NCI-H1694 (cell line): ENCODE measurements at places on chromosomes 2 and 18.
A peak's percentile ranks its signal among the peaks of the same experiment; 100 is the strongest.

DNA sequence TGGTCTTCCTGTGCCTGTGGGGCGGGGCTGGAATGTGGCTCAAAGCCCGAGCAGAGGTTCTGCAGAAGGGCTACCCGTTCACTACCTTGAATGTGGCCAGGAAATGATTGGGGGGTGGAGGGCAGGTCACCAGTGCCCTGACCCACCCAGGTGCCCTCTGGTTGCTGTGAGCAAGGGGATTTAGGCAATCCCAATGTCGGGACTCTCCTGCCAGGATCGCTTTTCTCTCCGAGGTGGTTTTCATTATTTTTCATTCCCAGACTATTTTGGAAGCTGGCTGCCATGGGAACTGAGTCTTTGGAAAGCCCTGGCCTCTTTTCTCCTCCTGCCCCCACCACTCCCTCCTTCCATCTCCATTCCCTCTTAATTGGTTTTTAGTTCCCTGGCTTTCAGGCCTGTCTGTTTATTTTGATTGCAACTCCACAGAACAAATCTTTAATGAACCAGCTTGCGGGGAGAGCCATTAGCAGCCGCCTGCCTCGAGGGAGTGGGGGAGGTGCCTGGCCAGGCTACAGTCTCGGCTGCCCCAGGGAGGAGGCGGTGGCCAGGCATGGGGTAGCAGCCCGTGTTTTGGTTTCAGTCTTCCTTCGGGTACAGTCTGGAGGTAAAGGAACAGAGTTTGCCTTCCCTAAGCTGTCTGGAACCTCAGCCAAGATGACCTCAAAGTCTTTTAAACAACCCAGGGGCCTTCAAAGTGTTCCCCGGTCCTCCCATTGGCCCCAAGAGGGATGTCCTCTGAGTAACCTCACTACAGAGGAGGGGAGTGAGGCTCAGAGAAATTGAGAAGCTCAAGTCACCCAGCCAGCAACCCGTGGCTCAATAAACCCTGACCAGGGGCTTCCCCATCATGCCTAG is 114.4 kb upstream of the HAAO start:
- DNase-seq = peak; percentile 20

GRCh38 chr18:51250006-51250405 is 52.5 kb upstream of the MEX3C start:
- DNase-seq = no peak

DNA sequence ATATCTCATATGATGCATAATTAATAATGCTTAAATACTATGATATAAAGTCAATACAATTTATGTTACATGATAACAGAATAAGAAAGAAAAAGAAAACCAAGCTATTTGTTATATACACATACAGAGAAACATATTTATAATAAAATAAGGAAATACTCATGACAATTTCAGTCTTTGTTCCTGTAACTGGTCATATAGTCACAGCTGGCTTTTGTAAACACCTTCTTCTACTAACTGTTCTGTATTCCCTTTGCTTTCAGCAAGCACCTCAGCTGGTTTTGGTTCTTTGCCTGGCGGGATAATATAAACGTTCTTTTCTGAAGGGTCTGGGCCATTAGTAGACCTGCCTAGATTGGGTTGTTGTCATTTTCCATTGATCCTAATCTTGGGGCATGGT is 158.5 kb downstream of the COPS8 start:
- no peak for DNase-seq

DNA sequence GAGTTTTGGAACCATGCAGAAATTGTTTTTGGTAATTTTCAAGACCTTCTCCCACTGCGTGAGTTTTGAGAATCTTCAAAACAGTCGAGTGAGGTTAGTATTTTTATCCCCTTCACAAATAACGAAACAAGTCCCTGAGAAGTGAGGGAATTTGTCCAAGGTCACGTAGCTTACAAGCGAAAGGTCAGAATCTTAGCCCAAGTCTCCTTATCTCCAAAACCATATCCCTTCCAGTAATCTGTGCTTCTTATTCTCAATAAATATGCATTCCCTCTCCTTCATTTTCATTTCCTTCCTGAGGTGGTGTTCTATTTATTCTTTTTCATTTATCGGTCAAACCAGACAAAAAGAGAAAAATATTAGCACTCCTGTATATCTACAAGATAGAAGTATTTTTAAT is 163.6 kb downstream of the MREG start:
- no peak for DNase-seq

DNA sequence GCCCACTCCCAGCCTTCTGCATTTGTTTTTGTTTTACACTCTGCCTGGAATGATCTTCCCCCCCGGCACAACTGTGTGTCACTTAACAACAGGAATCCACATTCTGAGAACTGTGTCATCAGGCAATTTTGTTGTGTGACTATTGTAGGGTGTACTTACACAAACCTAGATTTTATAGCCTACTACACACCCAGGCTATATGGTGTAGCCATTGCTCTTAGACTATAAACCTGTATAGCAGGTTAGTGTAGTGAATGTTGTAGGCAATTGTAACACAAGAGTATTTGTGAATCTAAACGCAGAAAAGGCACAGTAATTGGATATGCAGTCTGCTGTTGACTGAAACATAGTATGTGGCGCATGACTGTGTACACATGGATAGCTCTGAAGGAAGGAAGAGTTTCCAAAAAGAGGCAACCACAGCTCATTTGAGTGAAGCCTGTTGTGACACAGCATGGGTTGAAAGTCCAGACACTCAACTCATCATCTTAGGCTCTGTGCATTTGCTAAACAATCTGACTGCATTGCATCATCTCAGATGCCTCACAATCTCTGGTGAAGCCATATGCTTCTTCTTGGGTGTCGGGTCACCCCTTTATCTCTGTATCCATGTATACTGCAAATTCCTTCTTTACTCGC is 506.6 kb upstream of the SPHKAP start:
- DNase-seq = no peak

DNA sequence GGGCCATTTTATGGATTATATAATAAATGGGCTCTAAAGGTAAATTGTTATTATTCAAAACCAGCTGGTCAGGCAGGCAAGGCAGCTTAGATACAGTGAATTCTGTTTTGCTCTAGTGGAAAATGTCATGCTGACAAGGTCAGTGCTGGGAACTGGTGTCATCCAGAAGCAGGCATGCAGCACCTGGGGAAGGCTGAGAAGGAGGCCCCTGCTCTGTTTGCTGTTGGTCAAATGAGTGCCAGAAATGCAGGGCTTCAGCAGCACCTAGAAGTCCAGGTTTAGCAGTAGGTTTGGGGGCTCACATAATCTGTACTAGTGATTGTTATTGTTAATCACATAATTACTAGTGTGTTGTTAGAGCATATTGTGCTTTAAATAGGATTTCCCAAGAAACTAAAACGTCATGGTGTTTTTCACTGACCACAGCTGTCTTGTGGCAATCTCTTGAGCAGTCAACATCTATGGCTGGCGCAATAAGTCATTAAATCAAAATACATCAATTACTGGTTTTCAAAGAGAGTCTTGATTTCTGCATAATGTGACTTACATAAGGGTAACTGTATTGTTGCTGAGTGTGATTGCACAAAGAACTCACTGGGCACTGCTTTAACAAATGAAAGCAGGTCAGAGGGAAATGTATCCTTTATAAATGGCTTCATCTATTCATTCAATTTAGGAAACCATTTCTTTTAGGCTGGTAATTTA is 99.1 kb downstream of the MYO3B start:
- no peak for DNase-seq

- DNase-seq = no peak
These were observed 4.5 kb downstream of the PSTPIP2 start for GRCh38 chr18:46067438-46068007.

DNA sequence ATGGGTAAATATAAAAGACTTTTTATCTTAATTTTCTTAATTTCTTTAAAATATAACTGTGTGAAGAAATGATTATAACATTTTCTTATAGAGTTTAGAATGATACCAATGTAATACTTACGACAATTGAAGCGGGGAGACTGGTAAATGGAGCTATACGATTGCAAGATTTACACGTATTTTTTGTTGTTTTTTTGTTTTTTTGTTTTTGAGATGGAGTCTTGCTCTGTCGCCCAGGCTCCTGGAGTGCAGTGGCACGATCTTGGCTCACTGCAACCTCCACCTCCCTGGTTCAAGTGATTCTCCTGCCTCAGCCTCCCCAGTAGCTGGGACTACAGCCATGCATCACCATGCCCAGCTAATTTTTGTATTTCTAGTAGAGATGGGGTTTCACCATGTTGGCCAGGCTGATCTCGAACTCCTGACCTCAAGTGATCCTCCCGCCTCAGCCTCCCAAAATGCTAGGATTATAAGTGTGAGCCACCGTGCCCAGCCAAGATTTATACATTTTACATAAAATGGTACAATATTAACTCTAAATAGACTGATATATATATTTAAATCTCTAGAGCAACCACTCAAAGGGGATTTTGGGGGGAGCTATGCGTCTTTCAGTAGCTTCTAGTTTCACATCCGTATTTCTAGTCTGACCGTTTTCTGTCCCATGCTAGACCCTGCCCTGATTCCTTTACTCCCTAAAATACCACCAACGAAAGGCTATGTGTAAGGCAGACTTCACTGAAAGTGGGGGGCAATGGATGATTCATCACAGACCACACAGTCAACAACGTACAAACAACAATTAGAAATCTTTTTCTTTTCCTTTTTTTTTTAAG is 28.2 kb upstream of the ATG16L1 start:
- DNase-seq = no peak

GRCh38 chr18:63287691-63288220 is 31.8 kb downstream of the BCL2 start:
- DNase-seq = no peak

DNA sequence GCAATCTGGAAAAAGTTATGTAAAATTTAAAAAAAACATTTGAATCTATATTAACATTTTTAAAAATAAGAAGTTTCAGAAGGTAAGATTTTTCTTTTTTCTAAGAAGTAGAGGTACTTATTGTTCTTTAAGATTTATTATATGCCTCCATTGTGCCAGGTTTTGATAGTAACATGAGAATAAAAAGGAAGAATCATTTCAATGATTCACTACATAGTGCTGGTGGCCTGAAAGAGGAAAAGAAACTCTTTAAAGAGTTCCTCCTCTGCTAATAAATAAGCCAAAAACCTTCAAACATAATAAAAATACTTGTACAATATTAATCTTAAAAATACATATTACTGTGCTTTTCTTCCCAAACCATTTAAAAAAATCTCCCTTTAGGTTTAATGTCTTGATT is 69.0 kb downstream of the ANKRD44 start:
- no peak for DNase-seq

- DNase-seq = peak; percentile 92
These were observed 259.7 kb downstream of the LPIN1 start for GRCh38 chr2:12005886-12006681.

DNA sequence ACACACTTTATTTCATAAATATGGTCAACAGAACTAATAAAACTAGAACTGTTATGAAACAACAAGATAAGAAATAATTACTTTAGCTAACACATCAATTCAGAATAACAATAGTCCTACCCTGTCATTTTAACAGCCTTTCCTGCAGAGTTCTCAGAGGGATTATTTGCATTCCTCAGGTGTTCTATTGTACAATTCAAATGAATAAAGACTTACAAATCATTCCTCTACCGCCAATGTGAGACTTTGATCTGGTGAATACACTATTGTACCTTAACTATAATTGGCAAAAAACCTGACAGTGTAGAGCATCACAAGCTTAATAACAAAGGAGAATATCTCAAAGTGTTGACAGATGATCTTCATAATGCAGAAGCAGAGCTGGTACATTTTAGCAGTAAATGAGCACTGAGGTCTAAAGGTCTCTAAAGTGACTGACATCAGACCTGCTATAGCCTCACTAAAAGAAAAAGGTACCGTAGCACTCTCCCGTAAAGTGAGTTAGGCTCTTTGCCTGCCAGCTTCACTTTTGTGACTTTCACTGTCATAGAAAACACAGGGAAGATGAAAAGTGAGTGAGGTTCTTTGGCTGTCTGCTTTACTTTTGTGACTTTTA is 118.8 kb upstream of the SP3 start:
- DNase-seq = no peak

- no peak for DNase-seq
These were observed 605.2 kb upstream of the LRRTM4 start for GRCh38 chr2:78127424-78127823.

- peak; percentile 26 for DNase-seq
These were observed 131.5 kb downstream of the RGPD3 start for GRCh38 chr2:106336737-106337136.

GRCh38 chr2:212711856-212712255 is 173.3 kb upstream of the ERBB4 start:
- no peak for DNase-seq
